NCI-H526 (cell line): ENCODE measurements at places on chromosomes 1 and 21.

DNA sequence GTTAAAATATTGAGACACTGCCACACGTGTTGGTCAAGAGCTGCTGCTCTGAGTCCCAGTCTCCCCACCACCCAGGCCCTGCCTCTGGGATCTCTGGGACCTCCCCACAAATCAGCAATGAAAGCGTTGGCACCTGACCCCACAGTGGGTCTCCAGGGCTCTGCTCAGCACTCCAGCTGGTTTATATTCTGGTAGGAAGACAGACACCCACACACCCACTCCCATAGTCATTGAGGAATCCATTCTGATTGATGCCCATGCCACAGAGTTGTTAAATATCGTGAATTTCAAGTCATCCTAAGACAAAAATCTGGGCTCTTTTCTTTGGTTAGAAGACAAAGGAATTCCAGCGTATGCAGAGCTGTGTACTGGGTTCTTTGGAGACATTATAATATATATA, 91.6 kb downstream of the KIF26B start:
- DNase-seq: no peak

GRCh38 chr1:214977700-214978374, 104.7 kb upstream of the KCNK2 start:
- no peak for DNase-seq

GRCh38 chr1:24888971-24889676, 41.0 kb downstream of the RUNX3 start:
- DNase-seq: no peak

DNA sequence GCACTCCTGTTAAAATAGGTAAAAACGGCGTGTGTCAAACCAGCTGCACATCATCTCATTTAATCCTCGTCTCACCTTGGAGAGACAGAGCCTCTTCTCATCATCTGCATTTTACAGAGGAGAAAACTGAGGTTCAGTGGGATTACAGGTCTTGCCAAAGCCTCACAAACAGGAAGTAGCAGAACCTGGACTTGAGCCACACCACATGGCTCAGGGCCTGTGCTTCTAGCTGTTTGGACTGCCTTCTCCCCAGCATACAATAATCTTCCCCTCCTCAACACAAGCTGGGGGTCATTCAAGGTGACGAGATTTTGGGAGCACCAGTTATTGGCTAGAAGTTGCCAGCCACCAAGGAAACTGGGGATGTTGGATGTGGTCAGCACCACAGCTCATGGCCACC, 167.9 kb upstream of the ZC3H12A start:
- DNase-seq: no peak

- DNase-seq: no peak
Observed at GRCh38 chr1:101548376-101548775, 311.6 kb downstream of the S1PR1 start.

DNA sequence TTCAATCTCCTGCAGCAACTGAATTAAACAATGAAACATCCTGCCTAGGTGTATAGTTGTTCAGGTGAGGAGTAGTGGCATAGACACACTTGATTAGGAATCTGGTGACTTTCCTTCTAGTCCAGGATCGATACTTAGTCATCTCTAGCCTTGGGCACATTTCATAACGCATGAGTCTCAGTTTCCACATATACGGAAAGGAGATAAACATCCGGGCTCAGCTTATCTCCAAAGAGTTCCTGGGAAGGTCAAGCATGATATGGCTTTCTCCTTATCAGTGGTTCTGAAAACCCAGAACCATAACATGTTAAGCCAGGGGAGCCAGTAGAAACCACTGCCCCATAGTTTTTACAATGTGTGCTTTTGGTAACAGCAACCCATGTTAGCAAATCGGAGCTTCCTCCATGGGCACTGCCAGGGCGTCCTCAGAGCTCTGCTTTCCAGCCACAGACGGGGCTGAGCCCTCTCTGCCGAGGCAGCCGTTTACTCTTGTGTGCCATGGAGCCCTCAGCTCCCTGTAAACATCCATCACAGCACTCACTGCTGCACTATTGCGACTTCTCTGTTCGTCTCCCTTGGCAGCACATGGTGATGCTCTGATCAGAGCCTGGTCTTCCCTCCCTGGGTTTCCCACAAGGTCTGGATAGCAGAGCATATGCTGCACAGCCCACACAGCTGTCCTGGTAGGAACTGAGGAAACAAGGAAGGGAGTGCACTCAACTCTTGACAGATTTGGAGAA, 34.6 kb downstream of the RUNX1 start:
- DNase-seq: no peak

GRCh38 chr21:15343066-15343465, 278.3 kb upstream of the NRIP1 start:
- DNase-seq: no peak

DNA sequence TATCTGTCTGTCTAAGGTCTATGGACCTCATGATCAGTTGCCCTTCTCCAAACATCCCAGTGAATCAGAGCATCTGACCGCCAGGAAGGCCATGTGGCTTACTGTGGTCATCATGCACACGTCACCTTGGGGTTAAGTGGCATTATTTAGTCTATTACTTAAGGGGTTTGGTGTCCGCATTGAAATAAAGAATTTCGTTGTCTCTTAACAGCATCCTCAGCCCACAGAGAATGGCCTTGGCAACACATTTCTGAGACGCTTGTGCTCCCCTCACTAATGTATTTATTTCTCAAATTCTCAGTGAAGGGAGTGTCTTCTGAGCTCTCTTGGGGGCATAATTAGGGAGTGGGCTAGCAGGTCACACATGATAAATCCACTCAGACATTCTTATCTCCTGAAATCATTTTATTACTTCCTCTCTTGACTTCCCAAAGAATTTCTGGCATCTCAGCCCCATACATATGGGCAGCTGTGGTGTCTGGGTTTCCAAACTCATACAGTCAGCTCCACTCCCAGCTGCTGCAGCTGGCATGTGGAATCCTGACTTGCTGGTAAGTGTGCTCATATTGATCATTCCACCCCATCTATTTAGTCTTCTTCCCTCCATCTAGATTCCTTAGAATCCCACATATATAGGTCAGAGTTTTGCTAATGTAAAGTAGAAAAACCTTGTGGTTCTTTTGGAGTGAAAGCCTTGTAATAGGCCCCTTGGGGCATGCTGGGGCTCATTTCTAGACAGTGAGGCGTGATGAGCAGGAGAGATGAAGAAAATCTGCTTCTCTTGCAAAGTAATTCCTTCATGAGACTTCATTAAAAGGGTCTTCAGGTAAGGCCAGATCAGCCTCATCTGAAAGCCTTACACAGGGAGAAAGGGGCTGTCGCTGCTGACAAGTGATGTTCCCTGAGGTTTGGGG, 110.5 kb downstream of the HHAT start:
- no peak for DNase-seq

DNA sequence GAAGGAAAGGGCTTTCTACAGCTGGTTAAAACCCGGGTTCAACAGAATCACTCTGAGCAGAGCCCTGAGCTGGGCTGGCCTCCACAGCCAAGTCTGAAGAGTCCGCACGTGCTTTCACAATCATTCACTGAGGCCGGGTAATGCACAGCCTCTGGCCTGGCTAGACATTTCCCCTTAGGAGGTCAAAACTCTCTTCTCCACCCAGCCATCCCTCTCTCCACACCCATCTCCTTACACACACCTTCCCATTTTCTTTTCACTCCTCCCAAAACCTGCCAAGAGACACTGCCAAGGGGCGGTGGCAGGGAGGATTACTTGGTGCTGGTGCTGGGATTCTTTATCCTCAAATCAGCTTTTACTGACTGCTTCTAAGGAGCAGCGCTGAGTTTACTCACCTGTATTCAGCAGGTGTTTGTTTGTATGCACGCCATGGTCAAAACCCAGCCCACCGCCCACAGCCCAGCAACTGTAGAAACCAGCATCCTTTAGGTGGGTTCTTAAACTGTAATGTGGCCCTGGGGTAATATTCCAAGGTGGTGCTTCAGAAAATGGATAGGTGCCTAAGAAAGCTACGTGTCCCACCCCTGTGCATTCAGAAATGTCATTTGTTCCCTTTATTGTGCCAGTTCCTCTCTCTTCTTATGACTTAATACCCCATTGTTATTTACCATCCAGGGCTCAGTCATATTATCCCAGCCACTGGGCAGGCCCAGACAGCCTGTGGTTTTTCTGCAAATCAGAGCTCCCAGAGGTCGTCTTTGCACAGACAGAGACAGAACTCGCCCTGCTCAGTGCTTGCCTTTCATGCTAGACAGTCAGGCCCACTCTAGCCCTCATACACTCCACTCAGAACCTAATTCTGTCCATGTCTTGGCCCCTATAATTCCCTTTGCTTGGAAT, 80.2 kb downstream of the ADSS2 start:
- peak; percentile 76 for DNase-seq

DNA sequence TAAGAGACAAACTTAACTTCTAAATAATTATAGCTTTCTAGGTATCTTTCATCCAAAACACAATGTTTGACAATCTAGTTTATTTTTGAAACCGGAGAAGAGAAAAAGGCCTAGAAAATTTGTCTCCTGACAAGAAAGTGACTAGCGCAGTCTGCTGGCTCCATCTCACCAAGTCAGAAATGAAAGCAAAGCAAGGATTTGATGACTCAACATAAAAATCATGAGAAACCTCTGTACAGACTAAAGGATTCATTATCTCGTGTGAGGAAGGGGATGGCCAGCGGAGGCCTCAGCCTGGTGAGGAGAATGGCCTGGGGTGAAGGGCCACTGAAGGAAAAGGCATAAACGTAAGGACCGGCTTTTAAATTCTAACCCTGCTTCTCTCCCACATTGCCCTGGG, 20.0 kb upstream of the TSNAX start:
- no peak for DNase-seq

GRCh38 chr1:206681359-206681758, 3.3 kb upstream of the MAPKAPK2 start:
- no peak for DNase-seq

GRCh38 chr1:201531551-201532425, 7.1 kb upstream of the NAV1 start:
- DNase-seq: peak; percentile 37

GRCh38 chr1:236861560-236862218, 66.6 kb downstream of the MTR start:
- DNase-seq: no peak

DNA sequence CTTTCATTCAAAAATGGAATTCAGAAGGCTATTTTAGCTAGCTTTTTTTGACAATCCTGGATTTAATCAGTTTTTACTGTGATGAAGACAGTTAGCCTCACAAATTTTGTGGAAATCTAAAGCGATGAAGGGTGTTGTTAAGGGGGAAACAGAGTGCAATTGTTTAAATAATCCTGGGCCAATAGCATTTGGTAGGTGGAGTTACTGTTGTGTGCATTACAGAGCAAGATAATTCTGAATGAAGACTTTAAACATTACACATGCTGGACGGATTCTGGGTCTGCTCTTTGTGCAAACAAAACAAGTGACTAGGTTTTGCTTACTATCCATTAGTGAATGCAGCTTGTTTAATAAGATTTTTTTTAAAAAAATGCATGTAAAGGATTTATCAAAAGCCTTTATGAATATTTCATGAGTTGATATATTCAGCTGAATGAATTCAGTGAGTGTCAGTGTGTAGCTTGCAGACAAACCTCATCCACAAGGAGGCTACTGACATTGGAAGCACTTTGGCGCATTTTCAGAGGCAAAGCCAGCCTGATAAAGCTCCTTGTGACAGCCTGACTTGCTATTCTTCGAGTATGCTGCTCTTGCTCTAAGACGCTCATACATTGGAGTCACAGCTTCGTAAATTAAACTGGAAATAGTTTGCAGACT, 199.6 kb downstream of the PDE4B start:
- DNase-seq: peak; percentile 76

- DNase-seq: no peak
Observed at GRCh38 chr1:100423832-100424337, 71.6 kb downstream of the CDC14A start.

GRCh38 chr1:206944703-206945102, 1.6 kb downstream of the PIGR start:
- DNase-seq: no peak

GRCh38 chr1:72637593-72637992, 355.3 kb upstream of the NEGR1 start:
- no peak for DNase-seq

DNA sequence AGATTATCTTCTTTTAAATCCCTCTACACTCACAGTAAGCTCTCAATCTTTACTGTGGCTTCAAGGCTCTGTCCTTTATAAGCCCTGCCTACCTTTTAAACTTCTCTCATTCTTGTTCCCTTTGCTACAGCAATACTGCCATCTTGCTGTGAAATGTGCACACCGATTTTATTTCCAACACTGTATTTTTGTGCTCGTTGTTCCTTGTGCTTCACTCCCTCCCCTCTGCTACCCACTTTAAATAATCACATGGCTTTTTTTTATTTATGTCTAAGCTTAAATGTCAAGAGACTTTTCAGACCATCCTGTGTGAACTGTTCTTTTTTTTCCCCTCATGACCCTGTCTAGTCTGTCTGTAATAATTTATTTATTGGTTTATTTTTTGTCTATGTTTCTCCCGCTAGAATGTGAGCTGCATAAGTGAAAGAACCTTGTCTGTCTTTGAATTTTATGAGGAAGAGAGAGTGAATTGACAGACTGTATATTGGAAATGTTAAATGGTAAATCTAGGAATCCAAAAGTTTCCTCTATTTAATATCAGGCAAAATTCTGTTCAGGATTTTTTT, 45.7 kb downstream of the ABCD3 start:
- DNase-seq: peak; percentile 35

DNA sequence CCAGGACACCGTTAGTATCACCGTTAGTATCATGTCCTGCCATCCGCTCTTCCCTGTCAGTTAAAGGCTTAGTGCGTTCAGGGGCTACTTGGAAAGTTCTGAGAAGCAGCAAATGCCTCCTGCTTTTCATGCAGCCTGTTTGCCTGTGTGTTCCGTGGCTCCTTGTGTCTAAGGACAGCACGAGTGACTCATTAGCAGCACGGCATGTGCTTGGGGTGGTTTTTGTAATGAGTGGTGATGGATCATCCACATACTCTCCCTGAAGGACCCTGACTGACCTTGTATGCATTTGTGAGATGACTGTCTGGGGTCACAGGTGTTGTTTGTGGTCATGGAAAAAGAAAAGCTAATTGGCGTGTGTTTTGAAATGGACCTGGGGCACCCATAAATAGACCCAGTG, 221.9 kb downstream of the PBX1 start:
- no peak for DNase-seq

- DNase-seq: no peak
Observed at GRCh38 chr1:227416156-227416830, 98.0 kb upstream of the CDC42BPA start.

DNA sequence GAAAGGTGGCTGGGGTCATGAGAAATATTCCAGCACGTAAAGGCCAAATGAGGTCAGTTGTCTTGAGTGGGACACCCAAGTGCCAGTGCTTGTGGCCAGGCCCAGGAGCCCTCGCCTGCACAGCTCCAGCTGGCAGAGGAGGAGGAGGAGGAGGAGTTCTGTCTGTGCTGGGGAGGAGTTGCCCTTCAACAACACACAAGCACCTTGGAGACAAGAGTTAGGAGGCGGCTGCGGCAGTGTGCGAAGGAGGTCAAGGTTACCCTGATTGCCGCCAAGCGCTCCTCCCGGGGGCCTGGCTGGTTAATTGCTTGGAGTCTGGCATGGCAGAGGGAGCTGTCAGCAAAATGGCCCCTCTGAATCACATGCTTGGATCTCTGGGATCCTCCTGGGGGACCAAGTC, 45.1 kb downstream of the GRIK3 start:
- no peak for DNase-seq

GRCh38 chr21:38980416-38981313, 174.9 kb downstream of the ETS2 start:
- no peak for DNase-seq

- DNase-seq: no peak
Observed at GRCh38 chr21:46391773-46392172, 66.9 kb upstream of the DIP2A start.
